ENCODE measurements at places on chromosomes 6 and 20.
A peak's percentile ranks its signal among the peaks of the same experiment; 100 is the strongest.

GRCh38 chr6:96610019-96610418, 47.1 kb downstream of the FHL5 start:
- H3K27ac ChIP-seq, result no peak overlapping the region
- peaks cover 8% of the 10 kb centered on the region for H3K27me3 ChIP-seq
- no peak for DNase-seq
- no peak overlapping the region for H3K4me3 ChIP-seq
- no peaks in the 10 kb centered on the region for H3K4me1 ChIP-seq
- no peaks in the 10 kb centered on the region for H3K36me3 ChIP-seq

GRCh38 chr20:2652724-2653555, 508 bp downstream of the NOP56 start:
- H3K4me3 ChIP-seq, result peak overlapping the region; percentile 81
- DNase-seq, result peak; percentile 18
- H3K4me1 ChIP-seq, result peaks cover 53% of the 10 kb centered on the region
- H3K27ac ChIP-seq, result peak overlapping the region; percentile 87
- H3K36me3 ChIP-seq, result peaks cover 46% of the 10 kb centered on the region

GRCh38 chr6:157760589-157761330, 62.3 kb upstream of the SNX9 start:
- DNase-seq, result no peak
- peaks cover 70% of the 10 kb centered on the region for H3K4me1 ChIP-seq
- peaks cover 37% of the 10 kb centered on the region for H3K27me3 ChIP-seq
- no peaks in the 10 kb centered on the region for H3K36me3 ChIP-seq
- no peak overlapping the region for H3K4me3 ChIP-seq

DNA sequence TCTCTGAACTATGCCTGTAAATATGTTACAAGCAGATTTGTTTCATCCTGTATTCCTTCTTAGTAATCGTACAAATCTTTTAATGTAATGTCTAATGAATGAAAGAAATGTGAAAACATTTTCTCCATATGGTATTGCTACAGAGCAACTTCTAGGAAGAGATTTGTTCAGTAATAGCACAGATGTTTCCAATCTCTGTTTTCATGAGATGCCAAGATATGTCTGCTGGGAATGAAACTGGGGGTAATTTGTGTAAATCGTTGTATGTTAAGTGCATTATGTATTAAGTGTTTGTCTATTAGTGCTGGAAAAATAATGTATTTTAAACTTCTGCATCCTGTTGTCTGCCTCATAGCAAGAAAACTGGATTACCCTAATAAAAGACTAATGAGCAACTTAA, 722.2 kb upstream of the EYS start:
- no peaks in the 10 kb centered on the region for H3K36me3 ChIP-seq
- no peak overlapping the region for H3K27ac ChIP-seq
- no peak for DNase-seq
- no peaks in the 10 kb centered on the region for H3K27me3 ChIP-seq
- H3K4me3 ChIP-seq, result no peak overlapping the region

GRCh38 chr6:4781967-4782575, 5.9 kb downstream of the CDYL start:
- H3K27ac ChIP-seq, result no peak overlapping the region
- DNase-seq, result no peak
- H3K4me3 ChIP-seq, result no peak overlapping the region
- H3K4me1 ChIP-seq, result peaks cover 45% of the 10 kb centered on the region
- no peaks in the 10 kb centered on the region for H3K27me3 ChIP-seq

DNA sequence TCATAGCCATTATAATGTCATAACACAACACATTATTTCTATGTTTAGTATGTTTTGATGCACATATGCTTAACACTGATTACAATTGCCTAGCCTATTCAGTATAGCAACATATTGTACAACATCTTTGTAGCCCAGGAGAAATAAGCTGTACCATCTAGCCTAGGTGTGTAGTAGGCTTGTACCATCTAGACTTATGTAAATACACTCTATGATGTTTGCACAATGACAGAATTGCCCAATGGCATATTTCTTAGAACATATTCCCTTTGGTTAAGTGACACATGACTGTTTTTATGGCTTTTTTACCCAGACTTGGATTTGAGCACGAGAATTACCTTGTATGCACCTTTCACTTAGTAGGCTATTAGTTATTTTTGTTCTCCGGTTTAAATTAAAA, 64.5 kb upstream of the HIVEP1 start:
- no peak overlapping the region for H3K4me3 ChIP-seq
- no peaks in the 10 kb centered on the region for H3K27me3 ChIP-seq
- H3K4me1 ChIP-seq, result no peaks in the 10 kb centered on the region
- no peaks in the 10 kb centered on the region for H3K36me3 ChIP-seq

DNA sequence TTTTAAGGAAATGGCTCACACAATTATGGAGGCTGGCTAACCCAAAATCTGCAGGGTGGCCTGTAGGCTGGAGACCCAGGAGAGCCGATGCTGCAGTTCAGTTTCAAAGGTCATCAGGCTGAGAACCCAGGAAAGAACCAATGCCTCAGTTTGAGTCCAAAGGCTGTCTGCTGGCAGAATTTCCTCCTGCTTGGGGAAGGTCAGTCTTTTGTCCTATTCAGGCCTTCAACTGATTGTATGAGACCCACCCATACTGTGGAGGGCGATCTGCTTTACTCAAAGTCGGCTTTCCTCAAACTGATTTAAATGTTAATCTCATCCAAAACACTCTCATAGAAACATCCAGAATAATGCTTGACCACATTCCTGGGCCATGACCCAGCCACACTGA, 189.7 kb upstream of the CDYL start:
- DNase-seq, result no peak
- H3K27ac ChIP-seq, result no peak overlapping the region
- peaks cover 2% of the 10 kb centered on the region for H3K27me3 ChIP-seq
- H3K4me3 ChIP-seq, result no peak overlapping the region

DNA sequence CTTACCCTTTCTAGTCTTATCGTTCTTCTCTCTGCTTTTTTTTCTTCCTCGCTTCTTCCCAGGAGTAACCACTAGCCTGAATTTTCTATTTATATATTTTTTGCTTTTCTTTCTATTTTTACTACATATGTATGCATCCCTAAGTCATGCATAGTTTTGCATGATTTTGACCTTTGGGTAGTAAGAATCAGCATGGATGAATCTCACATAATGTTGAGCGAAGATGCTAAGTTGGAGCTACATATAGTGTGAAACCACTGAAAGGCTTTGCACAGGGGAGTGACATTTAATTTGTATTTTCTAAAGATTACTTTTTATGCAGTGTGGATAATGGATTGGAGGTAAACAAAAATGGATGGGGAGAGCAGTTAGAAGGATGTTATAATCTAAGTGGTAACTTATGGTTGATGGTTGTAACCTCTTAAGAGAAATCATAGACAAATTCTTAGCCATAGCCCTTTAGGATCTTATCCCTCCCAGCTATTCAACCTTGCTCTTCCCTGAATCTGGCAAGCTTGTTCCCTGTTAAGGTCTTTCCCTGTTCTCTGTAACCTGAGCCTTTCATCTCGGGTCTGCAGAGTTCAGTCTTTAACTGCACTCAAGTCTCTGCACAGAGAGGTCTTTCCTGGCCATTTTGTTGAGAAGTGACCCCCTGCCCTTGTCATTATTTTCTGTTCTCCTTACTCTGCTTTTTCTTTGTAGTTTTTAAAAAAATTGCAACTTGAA, 18.0 kb downstream of the PEX7 start:
- H3K4me3 ChIP-seq, result no peak overlapping the region
- H3K36me3 ChIP-seq, result peaks cover 3% of the 10 kb centered on the region
- no peaks in the 10 kb centered on the region for H3K4me1 ChIP-seq
- H3K27me3 ChIP-seq, result no peaks in the 10 kb centered on the region

GRCh38 chr20:34285450-34285849, 17.7 kb downstream of the AHCY start:
- no peak overlapping the region for H3K27ac ChIP-seq
- no peaks in the 10 kb centered on the region for H3K27me3 ChIP-seq
- peaks cover 10% of the 10 kb centered on the region for H3K36me3 ChIP-seq
- no peak for DNase-seq
- no peak overlapping the region for H3K4me3 ChIP-seq

DNA sequence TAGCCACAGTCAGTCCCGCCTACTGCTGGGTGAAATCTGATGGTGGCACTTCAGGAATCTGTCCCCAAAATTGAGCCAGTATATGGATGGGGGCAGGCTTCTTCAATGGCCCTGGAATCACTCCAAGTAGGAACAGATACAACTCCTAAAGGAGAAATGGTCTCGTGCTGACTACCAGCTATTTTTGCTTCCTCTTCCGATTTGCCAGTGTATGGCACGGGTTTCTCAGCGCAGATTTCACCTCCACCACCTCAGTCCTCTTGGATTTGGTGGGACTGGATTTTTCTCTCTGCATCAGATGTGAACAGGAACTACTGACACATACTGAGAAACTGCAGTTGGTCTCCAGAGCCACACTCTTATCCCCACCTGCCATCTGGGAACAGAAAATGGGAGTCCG, 27.2 kb downstream of the PNPLA1 start:
- no peak for DNase-seq
- no peak overlapping the region for H3K27ac ChIP-seq
- H3K4me3 ChIP-seq, result no peak overlapping the region
- no peaks in the 10 kb centered on the region for H3K4me1 ChIP-seq
- H3K27me3 ChIP-seq, result peaks cover 27% of the 10 kb centered on the region
- H3K36me3 ChIP-seq, result no peaks in the 10 kb centered on the region

DNA sequence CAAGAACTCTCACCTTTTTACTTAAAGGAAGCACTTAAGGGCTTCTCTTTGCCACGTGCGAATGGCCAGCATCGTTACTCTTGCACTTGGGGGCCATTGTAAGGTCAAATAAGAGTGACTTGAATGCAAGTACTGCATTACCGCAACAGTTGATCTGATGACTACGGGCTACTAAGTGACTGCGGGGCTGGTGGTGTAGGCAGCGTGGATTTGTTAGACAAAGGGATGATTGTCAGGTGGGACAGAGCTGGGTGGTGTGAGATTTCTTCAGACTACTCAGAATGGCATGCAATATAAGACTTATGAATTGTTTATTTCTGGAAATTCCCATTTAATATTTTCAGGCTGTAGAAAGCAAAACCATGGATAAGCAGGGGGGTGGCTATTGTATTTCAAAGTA, 199.7 kb upstream of the UST start:
- no peaks in the 10 kb centered on the region for H3K36me3 ChIP-seq
- no peak overlapping the region for H3K4me3 ChIP-seq
- DNase-seq, result no peak
- H3K27me3 ChIP-seq, result peaks cover 11% of the 10 kb centered on the region
- no peak overlapping the region for H3K27ac ChIP-seq

DNA sequence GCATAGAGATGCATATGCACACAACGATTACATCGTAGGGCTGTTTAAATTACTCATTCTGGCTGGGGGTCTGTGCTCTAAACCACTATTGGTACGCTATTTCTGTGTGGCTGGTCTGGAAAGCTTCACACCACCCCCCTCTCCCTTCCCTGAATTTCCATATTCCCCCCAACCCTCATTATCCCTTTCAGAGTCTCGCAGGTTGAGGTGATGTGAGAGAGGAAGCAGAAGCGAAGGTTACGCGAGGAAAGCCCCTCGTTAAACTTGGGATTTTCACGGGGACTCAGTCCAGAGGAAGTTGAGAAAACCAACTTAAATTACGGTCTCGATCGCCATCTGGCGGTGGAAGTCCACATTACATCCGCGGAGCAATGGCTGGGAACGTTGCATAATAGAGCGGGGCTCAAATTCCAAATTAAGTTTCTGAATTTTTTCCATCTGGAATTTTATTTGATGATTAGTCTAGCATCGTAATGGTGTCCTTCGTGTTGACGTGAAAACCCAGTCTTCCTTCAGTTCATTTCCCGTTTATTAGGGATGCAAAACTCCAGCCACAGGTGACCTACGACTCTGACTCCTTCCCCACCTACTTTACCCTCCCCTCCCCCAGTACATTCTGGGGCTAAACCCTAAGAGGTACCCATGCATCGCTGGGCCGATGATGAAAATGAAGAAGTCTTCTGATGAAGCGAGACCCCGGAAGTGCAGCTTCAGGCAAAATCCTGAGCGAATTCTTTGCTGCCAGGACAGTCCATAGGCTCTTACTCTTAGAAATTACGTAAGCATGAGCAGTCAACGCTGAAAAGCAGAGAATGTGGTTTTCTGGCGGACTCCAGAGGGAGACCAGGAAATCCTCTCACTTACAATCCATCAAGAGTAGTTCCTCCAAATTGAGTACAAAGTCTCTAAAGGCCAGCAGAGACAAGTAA, 19.7 kb downstream of the HLA-DOB start:
- peaks cover 28% of the 10 kb centered on the region for H3K4me1 ChIP-seq
- peak; percentile 79 for DNase-seq
- peak overlapping the region; percentile 44 for H3K27ac ChIP-seq
- H3K27me3 ChIP-seq, result peaks cover 49% of the 10 kb centered on the region

DNA sequence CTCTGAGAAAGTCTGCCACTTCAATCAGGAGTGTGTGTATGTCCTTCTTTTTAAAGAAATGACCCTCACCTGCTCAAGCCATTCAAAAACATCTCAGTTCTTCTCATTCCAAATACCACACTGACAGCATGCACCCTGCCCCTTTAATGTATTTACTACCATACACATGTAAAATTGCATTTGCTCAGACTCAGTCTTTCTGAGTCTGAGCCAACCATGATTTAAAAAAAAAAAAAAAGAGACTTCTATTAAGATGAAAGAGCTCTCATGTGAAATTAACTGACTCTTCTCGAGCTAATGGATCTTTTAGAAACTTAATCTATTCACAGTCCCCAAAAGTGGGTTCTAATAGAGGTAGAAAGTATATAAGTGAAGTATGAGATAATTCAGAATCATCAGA, 1.4 kb upstream of the FILIP1 start:
- H3K4me1 ChIP-seq, result peaks cover 10% of the 10 kb centered on the region
- H3K27me3 ChIP-seq, result peaks cover 48% of the 10 kb centered on the region
- H3K27ac ChIP-seq, result no peak overlapping the region
- DNase-seq, result no peak
- H3K36me3 ChIP-seq, result no peaks in the 10 kb centered on the region
- H3K4me3 ChIP-seq, result no peak overlapping the region

- H3K27me3 ChIP-seq, result peaks cover 38% of the 10 kb centered on the region
- no peak overlapping the region for H3K27ac ChIP-seq
- H3K36me3 ChIP-seq, result no peaks in the 10 kb centered on the region
Observed at GRCh38 chr20:38258545-38259215, 1.9 kb downstream of the KIAA1755 start.

DNA sequence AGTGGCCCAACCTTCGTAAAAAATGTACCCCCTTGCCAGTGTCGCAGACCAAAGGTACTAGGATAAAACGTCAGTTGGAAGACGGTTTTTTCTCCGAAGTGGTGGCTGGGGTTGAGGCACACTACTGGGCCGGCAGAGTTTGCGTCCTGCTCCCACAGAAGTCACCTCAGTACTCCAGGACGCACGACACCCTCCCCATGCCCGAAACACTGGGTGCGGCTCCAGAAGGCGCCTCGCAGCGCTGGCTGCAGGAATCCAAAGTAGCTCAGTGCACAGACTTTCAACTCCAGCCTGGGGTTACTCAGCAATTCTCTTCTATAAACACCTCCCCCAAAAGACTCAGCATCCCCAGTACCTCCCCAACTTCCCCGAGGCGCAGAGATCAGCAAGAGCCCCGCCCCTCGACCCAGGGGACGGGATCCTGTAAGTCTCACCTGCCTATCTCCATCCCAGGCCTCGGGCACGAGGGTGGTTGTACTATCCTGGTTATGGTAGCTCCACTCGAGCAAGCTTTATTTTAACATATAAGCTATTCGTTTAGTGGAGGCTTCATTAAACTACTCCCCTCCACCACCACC, 88.2 kb downstream of the ZFP64 start:
- DNase-seq, result peak; percentile 10
- H3K4me1 ChIP-seq, result peaks cover 22% of the 10 kb centered on the region
- no peaks in the 10 kb centered on the region for H3K36me3 ChIP-seq
- H3K27ac ChIP-seq, result no peak overlapping the region
- H3K4me3 ChIP-seq, result peak overlapping the region; percentile 25

- DNase-seq, result no peak
- no peaks in the 10 kb centered on the region for H3K36me3 ChIP-seq
- peaks cover 3% of the 10 kb centered on the region for H3K4me1 ChIP-seq
- H3K27ac ChIP-seq, result no peak overlapping the region
Observed at GRCh38 chr6:142011156-142011555, 121.6 kb upstream of the GJE1 start.
